ENCODE measurements at places on chromosomes 4 and X. TPM values are rescaled to one million over a fixed set of nuclear protein-coding genes. Genes with fewer than 3 reads are reported as not detected.

P2RY4 gene
- 2.0 TPM for polyA plus RNA-seq

ABCG2 gene
- 3.9 TPM for polyA plus RNA-seq

- H3K27me3 ChIP-seq, result no peaks in the 10 kb centered on the region
- no peak overlapping the region for H3K4me3 ChIP-seq
- H3K27ac ChIP-seq, result peak overlapping the region; percentile 85
- DNase-seq, result no peak
- no peaks in the 10 kb centered on the region for H3K36me3 ChIP-seq
Measured at GRCh38 chr4:122796801-122797404, 29.7 kb upstream of the FGF2 start.

DNA sequence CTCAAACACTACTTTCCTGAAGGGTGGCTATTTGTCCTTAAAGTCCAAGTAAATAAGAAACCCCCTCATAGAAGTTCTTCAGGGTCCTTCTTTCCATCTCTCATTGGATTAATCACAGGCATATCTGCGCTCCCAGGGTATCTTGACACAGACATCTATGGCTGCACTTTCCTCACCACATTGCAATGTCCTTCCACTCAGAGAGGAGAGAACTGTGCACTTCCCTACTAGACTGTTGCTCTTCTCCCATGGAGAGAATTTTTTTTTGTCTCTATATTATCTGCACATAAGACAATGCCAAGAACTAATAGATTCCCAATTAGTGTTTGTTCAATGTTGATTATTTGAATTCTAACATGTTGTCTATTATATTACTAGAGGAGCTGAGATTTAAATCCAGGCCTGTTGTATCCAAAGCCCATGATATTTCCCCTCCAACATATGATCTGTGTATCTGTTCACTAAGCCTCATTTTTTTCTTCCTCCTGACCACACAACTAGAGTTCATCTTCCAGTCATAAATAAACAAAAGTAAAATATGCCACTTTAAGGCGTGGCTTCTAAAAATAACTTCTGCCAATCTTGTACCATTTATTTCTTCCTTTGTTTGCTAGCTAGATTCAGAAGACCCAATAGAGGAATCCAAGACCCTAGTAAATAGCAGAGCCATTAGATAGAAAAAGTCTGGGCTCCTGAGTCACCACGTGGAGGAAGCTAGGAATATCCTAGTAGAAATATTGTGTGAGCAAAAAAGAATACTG, 61.5 kb upstream of the FAM241A start:
- DNase-seq, result no peak
- no peak overlapping the region for H3K4me3 ChIP-seq
- H3K36me3 ChIP-seq, result no peaks in the 10 kb centered on the region
- H3K4me1 ChIP-seq, result peaks cover 16% of the 10 kb centered on the region
- H3K27ac ChIP-seq, result peak overlapping the region; percentile 85

DNA sequence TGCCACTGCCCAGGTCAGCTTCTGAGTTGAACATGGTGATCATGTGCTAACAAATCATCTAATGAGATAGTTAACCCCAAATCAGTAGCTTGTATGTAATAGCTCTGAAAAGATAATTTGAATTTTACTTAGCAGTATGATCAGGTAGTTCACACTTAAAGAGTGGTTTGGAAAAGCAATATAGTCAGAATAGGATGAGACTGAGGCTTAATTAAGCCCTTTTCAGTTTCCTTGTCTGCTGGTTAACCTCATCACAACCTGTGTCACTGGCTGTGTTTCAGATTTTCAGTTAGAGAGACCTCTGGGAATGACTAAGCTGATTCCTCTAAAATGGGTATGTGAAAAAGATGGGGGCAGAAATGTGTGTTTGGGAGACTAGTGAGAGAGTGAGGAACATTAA, 38.1 kb downstream of the GPR174 start:
- no peak overlapping the region for H3K4me3 ChIP-seq
- no peaks in the 10 kb centered on the region for H3K27me3 ChIP-seq
- H3K4me1 ChIP-seq, result no peaks in the 10 kb centered on the region
- H3K27ac ChIP-seq, result no peak overlapping the region
- DNase-seq, result no peak

GRCh38 chr4:47674144-47674543, 163.7 kb downstream of the CORIN start:
- DNase-seq, result no peak
- no peak overlapping the region for H3K4me3 ChIP-seq
- no peaks in the 10 kb centered on the region for H3K4me1 ChIP-seq
- H3K27ac ChIP-seq, result no peak overlapping the region
